Trophoblast cell (in vitro differentiated cells and primary cell): ENCODE measurements at places on chromosomes 2 and 18.

- no peaks in the 10 kb centered on the region for H3K27me3 ChIP-seq
- H3K36me3 ChIP-seq, result no peaks in the 10 kb centered on the region
- no peak for DNase-seq
- no peak overlapping the region for H3K27ac ChIP-seq
- H3K4me1 ChIP-seq, result no peaks in the 10 kb centered on the region
Observed at GRCh38 chr2:25063876-25064660, 22.2 kb downstream of the EFR3B start.

GRCh38 chr2:156332534-156333273 is at the start of gene NR4A2:
Gene NR4A2 (minus strand): TSS chr2:156332721. CDS start chr2:156330186, 2,535 bp downstream.
- peak; percentile 95 for DNase-seq
- H3K4me1 ChIP-seq, result peaks cover 9% of the 10 kb centered on the region
- H3K27ac ChIP-seq, result no peak within 1 kb of the TSS
- no peaks in the 10 kb centered on the region for H3K36me3 ChIP-seq
- peaks cover 35% of the 10 kb centered on the region for H3K27me3 ChIP-seq

- no peaks in the 10 kb centered on the region for H3K36me3 ChIP-seq
- peak; percentile 40 for DNase-seq
- H3K27me3 ChIP-seq, result peaks cover 24% of the 10 kb centered on the region
- peaks cover 21% of the 10 kb centered on the region for H3K4me1 ChIP-seq
Observed at GRCh38 chr2:236177967-236178889, 10.0 kb upstream of the GBX2 start.

GRCh38 chr2:227473122-227473461 is 1.1 kb downstream of the AGFG1 start:
- H3K4me1 ChIP-seq, result peaks cover 7% of the 10 kb centered on the region
- peak overlapping the region; percentile 100 for H3K4me3 ChIP-seq
- no peak overlapping the region for H3K27ac ChIP-seq
- H3K36me3 ChIP-seq, result no peaks in the 10 kb centered on the region
- DNase-seq, result no peak

GRCh38 chr2:26449278-26450030 is 28.5 kb downstream of the OTOF start:
- no peak overlapping the region for H3K4me3 ChIP-seq
- no peak for DNase-seq
- no peaks in the 10 kb centered on the region for H3K27me3 ChIP-seq
- no peaks in the 10 kb centered on the region for H3K36me3 ChIP-seq

DNA sequence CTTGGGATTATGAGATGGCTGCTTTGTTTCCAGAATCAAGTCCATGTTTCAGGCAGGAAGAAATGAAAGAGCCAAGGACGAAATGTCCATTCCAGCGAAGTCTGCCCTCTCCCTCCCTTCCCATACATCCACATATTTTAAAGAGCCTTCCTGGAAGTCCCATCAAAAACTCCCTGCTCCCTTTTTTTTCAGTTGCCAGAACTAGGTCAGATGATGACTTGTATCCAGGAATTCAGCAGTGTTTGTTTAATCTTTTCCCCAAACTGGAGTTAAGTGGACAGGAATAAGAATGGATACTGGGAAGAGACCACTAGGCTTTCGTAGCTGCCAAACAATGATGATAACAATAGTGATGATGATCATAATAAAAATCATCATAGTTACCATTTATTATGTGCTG is 198.7 kb downstream of the MEIS1 start:
- no peaks in the 10 kb centered on the region for H3K27me3 ChIP-seq
- H3K27ac ChIP-seq, result no peak overlapping the region
- H3K4me1 ChIP-seq, result no peaks in the 10 kb centered on the region

DNA sequence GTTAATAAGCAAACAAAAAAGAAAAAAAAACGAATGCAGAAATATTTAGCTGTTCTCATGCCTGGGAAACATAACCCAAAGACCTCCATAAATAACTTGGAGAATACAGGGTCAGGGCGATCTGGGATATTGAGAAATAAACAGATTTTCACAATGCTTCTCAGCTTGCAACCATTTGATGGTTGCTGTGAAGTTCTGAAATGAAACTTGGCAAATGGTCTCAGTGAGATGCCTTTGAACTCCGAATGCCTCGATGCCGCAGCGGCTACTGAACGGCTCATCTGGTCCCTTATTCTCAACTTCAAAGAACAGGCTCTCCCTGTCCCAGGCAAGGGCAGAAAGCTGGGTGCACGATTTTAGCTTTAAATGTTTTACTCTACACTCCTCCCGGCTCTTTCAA is 78.1 kb downstream of the ZNF516 start:
- H3K36me3 ChIP-seq, result no peaks in the 10 kb centered on the region
- no peak for DNase-seq
- no peaks in the 10 kb centered on the region for H3K27me3 ChIP-seq

GRCh38 chr2:236827997-236828396 is 257.7 kb upstream of the COPS8 start:
- DNase-seq, result no peak
- no peak overlapping the region for H3K27ac ChIP-seq
- no peaks in the 10 kb centered on the region for H3K4me1 ChIP-seq
- H3K27me3 ChIP-seq, result no peaks in the 10 kb centered on the region
- H3K36me3 ChIP-seq, result no peaks in the 10 kb centered on the region

DNA sequence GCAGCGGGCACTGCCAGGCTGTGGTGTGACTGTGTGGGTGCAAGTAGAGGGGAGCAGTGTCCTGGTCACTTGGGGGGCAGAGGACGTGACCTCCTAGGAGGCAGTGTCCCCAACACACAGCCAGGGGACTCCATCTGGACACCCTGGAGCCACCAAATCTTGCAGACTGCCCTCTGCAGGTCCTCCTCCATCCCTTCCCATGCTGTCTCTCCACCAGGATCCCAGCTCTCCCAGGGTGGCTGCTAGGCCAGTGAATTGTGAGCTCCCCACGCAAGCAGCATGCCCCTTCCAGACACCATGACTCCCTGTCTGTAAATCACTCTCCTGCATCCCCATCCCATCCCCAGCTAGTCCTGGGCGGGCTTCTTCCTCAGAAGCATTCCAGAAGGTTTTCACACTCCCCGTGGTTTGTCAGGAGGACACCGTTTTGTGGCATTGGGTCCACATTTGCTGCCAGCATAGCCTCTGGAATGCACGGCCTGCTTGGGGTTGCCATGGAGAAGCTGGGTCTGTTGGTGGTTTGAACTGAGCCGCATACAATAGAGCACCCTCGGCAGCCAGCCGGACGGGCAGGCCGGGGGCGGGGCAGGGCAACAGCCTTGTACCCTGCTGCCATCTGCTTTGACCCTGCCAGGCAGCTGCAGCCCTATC is 210.7 kb downstream of the KLHL29 start:
- H3K4me3 ChIP-seq, result no peak overlapping the region
- H3K36me3 ChIP-seq, result no peaks in the 10 kb centered on the region
- H3K4me1 ChIP-seq, result peaks cover 18% of the 10 kb centered on the region
- peak; percentile 91 for DNase-seq

DNA sequence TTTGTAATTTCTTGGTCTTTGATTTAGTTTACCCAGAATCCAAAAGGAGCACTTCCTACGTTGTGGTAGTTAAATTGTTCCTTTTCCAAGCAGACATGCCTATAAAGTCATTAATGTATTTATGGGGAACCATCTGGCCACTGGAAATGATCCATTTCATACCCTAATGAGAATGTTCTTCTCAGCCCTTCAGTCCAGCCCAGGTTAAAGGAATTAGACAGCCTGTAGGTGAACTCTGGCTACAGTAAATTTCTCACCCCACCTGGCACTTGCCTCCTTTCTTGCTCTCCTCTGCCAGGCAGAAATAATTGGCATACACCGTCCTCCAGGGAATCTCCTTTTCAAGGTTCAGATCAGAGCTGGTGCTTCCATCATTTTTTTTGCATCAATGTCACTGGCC is 121.1 kb downstream of the SETBP1 start:
- H3K36me3 ChIP-seq, result no peaks in the 10 kb centered on the region
- H3K4me1 ChIP-seq, result no peaks in the 10 kb centered on the region
- DNase-seq, result no peak
- H3K27me3 ChIP-seq, result no peaks in the 10 kb centered on the region
- no peak overlapping the region for H3K27ac ChIP-seq
